Iris pigment epithelial cell (primary cell): ENCODE measurements at places on chromosomes 1 and 21.

DNA sequence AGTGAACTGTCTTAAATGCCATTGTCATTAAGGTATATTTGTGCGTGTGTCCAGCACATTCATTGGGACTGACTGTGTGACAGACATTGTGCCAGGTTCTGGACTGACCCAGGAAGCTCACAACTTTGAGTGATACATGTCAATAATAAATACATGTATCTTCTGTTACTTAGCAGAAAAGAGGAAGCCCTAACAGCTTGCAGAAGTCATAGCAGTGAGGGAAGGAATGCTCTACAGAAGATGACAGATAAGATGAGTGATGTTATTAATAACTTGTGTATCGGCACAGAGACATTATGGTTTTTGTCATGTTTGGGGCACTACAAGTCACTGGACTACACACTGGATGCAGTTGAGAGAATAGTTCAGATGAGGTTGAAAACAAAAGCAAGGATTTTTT, 1.2 kb upstream of the SRSF11 start:
- no peak for DNase-seq

DNA sequence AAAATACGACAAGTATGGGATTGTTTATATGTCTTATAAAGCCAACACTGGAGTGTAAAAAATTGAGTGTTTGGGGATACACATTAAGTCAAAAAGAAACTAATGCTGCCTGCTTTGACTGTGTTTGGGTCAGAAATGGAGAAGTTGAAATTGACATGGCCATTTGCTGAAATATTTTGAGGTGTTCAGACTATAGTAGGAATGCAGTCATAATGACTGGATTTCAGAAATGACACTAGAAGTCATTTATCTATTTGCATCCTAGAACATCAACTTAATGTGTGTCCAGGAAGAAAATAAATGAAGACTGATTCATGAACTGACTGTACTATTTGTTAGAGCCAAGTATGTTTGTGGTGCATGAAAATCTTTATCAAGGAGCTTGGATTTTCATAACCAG, 28.4 kb downstream of the RASAL2 start:
- no peak for DNase-seq

GRCh38 chr1:110070282-110070669, 196 bp downstream of the ALX3 start:
- DNase-seq, result no peak

DNA sequence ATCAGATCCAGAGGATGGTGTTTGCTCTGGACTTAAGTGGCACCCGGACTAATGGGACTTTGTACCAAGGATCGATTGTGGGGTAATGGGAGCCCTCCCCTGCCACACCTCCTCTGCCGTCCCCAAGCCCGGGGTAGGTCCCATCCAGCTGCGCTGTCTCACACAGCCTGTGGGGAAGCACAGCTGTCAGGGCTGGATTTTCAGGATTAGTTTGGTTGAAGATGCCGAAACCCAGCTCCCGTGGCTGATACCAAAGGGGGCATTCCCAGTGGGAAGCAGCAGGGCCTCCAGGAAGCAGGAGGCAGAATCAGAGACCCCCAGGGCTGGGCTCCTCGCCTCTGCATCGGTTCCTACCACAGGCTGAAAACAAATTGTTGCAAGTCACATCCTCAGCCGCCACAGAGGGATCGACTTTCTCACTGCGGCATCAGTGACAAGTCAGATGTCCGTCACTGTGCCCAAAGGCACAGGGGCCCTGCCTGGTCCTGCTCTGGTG, 59.7 kb downstream of the MATN1 start:
- DNase-seq, result no peak

GRCh38 chr1:61149010-61149860, 66.9 kb downstream of the NFIA start:
- no peak for DNase-seq

DNA sequence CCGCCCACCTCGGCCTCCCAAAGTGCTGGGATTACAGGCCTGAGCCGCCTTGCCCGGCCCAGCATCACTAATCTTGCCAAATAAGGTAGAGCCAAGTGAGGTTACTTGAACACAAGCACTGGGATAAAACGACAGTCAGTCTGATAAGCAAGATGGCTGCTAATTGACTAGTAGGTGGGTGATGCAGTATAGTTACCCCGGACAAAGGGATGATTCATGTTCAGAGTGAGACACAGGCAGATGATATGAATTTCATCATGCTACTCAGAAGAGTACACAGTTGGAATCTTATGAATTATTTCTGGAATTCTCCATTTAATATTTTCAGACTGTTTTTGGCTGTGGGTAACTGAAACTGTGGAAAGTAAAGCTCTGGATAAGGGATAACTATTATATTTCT, 178.4 kb downstream of the USP25 start:
- peak; percentile 73 for DNase-seq

DNA sequence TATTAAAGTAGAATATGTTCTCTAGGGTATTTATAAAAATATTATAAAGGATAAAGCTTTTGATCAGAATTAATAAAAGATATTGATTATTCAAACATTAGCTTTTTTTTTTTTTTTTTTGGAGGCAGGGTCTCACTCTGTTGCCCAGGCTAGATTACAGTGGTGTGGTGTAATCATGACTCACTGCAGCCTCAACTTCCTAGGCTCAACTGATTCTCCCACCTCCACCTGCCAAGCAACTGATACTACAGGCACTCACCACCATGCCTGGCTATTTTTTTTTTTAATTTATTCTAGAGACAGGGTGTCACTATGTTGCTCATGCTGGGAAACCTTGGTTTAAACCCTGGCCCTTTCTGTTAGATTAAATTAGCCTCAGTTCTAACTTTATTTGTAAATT, 188.3 kb downstream of the CLEC20A start:
- DNase-seq, result no peak

GRCh38 chr1:228176461-228177182, 11.0 kb downstream of the IBA57 start:
- no peak for DNase-seq

- DNase-seq, result peak; percentile 35
Measured at GRCh38 chr1:65717815-65718454, 74.8 kb upstream of the PDE4B start.

DNA sequence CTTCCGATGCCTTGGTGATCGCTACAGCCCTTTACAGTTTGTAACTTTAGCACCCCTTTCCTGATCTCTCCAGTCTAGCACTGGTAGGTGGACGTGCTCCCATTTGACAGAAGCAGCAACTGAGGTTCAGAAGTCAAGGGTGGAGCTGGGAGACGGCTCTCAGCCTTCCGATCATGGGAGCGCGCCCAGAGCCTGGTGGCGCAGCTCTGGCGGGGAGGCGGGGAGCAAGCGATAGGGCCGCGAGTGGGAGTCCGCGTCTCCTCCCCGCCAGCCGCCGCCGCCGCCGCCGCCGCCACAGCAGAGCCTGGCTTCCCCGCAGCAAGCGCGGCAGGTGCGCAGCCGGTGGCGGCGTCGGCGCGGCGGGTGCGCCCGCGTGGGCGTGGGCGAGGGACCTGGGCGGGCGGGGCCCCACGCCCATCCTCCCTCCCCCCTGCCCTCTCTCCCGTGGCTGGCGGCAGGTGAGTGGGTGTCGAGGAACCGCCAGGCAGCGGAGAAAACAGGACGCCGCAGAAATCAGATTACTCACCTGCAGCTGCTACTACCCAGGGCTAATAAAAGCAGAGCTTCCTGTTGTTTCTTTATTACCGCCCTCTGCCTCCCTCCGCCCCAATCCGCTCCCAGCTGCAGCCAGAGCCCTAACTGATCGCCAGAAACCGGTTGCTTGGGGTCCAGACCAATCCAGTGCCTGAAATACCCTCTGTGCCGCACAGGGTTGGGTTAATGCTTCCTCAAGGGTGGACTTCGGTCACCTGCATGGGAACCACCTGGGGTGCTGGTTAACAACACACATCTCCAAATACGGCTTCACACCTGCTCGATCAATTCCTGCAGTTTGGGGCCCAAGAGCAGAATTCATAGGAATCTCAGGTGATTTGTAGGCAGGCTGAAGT, 60.2 kb upstream of the ID3 start:
- DNase-seq, result no peak

- DNase-seq, result peak; percentile 56
Measured at GRCh38 chr1:193726722-193727121, 540.3 kb upstream of the B3GALT2 start.
